ENCODE measurements at places on chromosomes 16 and 17.

- no peak for DNase-seq
Observed at GRCh38 chr16:86375364-86375763, 135.0 kb upstream of the FOXF1 start.

- DNase-seq = no peak
Observed at GRCh38 chr17:58316260-58316960, 12.2 kb downstream of the TSPOAP1 start.

- no peak for DNase-seq
Observed at GRCh38 chr17:33085256-33085655, 93.6 kb downstream of the SPACA3 start.

DNA sequence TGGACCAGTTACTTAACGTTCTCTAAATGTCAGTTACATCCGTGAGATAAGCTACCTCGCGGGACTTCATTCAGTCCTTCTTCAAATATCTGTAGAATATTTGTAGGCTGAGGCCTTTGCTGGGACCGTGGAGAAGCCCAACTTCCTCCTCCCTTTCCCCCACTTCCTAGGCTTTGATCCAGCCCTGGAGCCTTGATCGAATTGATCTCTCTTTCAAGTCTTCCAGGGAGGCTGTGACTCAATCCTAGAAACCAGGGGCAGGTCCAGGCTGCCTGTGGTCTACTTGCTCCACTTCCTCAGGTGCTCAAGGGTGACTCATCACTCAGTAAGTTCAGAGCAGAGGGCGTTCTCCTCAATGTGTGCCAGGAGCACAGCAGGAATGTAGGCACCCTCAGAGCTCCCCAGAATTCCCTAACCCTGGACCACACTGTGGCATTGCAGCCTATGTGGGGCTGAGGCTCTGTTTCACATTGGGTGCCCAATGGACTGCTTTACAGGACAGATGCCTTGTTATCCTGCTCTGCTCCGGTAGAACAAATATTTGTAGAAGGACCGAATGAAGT is 11.2 kb upstream of the CEP20 start:
- DNase-seq = peak; percentile 15

- DNase-seq = no peak
Observed at GRCh38 chr16:50102051-50102746, 36.4 kb downstream of the HEATR3 start.

All from stimulated activated CD4-positive, alpha-beta T cell treated with anti-CD3 and anti-CD28 coated beads, Interleukin-4, amount 100 ng/mL, for 48 hours (primary cell).